ENCODE measurements at places on chromosomes 12 and 14. TPM values are rescaled to one million over a fixed set of nuclear protein-coding genes. Genes with fewer than 3 reads are reported as not detected.

KRT6B gene
- 17.0 TPM for total RNA-seq

PLXNC1 gene
- 13.4 TPM for total RNA-seq

GPATCH2L gene
- total RNA-seq, result 76.6 TPM

GLIPR1L2 gene
- total RNA-seq, result 2.8 TPM

FRMD6 gene
- total RNA-seq, result 100 TPM

RFC5 gene
- total RNA-seq, result 20.0 TPM

BMAL2 gene
- total RNA-seq, result 4.6 TPM

SMIM41 gene
- 0.82 TPM for total RNA-seq
